DND-41 (cell line): ENCODE measurements at places on chromosomes 12 and 14.

GRCh38 chr14:33792009-33792719, 158.7 kb downstream of the EGLN3 start:
- no peak for DNase-seq

- no peak for DNase-seq
Observed at GRCh38 chr14:31010935-31011334, 14.5 kb upstream of the AP4S1 start.

DNA sequence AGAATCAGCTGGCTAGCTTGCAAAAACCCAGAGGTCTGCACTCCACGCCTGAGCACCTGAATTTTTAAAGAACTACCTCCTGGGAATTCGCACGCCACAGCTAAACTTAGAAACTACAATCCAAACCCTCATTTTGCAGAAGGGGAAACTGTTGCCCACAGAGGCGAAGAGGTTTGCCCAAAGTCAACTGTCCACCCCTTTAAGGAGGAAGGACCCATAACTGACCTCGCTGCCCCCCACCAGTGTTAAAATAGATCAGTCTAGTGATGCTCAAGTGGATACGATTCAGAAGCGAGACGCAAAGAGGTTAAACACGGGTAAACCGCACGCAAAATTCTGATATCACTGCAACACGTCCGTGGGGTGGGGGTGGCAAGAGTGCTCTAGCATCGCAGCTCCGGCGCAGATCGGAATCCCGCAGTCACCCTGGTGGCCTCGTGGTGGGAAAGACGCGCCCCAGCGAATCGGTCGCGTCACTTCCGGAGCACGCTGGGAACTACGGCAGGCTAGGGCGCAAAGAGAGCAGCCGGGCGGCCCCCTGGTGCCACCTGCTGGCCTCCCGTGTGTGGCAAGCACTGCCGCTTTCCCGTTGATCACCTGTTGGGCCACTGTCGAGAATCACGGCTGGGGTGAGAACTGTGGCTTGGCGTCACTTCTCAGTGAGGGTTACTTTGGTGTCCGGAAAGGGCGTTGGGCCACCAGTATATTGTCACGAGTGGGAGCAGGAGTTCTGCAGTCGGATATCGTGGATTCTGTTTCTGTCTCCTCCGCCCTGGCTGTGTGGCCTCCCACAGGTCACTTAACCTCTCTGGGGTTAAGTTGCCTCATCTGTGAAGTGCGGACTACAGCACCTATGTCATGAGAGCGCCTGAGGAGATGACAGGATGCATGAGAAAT, at the start of gene ALKBH2:
TSS of gene ALKBH2 (minus strand) at position 451 of the 897 bp plus-strand sequence. CDS start 686 bp downstream, outside the sequence.
- peak; percentile 94 for DNase-seq

DNA sequence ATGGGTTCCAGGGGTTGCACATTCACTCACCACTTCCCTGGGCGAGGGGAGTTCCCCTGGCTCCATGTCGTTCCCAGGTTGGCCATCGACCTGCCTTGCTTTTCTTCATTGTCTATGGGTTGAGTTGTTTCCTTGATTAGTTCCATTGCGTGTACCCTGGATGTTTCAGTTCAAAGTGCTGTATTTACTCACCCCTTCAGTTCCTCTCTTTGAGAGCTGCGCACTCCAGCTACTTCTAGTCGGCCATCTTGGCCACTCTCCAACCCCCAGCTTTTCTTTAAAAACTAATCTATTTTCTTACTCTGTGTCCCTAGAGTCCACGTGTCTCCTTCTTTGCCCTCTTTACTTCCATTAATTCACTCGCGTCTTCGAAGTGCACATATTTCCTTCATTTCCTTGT, 11.7 kb downstream of the CLEC2A start:
- DNase-seq: no peak

DNA sequence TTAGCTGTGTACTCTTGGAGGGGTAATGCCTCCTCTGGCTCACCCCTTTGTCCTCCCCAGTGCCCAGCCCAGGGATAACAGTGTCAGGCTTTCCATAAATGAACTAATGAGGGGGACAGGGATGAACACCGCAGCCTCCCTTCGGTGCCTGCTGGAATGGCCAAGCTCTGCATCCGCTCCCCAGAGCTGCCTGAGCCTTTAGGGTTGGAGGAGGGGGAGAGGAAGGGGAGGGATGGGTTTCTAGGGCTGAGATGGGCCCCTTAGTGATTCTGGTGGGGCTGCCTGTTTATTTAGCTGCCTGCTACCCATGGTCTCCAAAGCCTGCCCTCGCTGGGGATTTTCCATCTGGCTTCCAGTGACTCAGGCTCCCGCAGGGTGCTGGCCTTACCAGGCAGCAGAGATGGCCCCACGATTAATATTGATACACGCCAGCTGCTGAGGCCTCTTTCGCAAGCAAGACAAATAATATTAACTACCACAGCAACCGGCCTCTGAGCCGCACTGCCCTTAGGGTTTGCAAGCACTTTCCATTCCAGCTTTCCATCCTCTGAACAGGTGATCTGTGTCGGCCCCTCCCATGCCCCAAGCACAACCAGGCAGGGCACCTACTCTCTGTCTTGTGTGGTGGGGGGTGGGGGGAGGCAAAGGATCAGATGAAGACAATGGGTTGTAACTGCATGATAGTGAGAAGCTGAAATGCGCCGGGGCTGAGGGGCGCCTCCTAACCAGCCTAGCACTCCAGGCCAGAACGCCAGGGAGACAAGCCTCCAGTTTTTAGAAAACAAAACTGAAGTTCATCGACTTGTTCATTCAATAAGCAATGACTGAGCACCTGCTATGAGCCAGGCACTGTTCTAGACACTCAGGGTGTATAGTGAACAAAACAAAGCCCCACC, 56.7 kb downstream of the C14orf132 start:
- no peak for DNase-seq

DNA sequence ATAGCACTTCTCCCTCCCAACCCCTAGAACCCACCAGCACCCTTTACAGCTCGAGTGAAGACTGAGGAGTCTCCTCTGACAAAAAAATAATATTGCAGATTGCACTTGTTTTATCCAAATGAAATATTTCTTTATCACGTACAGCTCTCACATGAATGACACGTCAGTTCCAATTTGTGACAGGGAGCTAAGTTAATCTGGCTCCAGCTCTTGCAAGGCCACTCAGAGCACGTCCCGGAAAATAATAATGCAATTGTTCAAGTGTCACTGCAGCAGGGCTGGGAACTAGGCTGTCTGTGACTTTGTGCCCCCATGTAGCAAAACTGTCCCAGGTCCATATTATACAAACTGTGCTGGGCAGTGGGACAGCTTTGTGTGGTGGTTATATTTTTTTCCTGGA, 539.6 kb downstream of the VRK1 start:
- DNase-seq: no peak

- no peak for DNase-seq
Observed at GRCh38 chr12:107337346-107338095, 244.2 kb upstream of the CRY1 start.

GRCh38 chr14:60867503-60868172, 113.2 kb downstream of the TRMT5 start:
- DNase-seq: no peak

- no peak for DNase-seq
Observed at GRCh38 chr12:58252914-58253313, 311.5 kb downstream of the ATP23 start.

DNA sequence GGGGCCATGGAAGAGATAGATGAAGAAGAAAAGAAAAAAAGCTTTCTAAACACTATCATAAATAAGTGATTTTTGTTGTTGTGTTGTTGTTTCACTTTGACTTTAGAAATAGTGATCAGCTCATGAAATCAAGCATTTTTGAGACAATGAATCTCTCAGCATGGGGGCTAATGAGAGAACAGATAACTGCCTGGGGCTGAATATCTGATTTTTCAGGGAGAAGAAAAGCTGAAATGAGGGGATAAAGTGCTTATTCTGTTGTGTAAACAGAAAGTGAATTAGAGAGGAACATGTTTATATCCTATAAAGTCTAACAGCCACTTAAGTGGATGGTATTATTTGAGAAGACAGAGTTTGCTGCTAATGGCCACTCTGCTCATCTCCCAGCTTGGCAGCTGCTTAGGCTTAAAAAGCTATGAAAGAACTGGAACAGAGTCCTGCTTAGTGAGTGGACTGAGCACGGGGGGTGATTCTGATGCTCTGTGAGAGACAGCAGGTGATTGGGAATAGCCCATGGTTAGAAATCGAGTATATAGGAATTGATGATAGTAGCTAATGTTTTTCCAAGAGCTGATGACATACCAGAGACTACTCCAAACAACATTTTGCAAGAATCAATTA, 646.1 kb upstream of the TMEM132C start:
- no peak for DNase-seq

GRCh38 chr14:65846196-65846868, 433.8 kb downstream of the FUT8 start:
- no peak for DNase-seq

DNA sequence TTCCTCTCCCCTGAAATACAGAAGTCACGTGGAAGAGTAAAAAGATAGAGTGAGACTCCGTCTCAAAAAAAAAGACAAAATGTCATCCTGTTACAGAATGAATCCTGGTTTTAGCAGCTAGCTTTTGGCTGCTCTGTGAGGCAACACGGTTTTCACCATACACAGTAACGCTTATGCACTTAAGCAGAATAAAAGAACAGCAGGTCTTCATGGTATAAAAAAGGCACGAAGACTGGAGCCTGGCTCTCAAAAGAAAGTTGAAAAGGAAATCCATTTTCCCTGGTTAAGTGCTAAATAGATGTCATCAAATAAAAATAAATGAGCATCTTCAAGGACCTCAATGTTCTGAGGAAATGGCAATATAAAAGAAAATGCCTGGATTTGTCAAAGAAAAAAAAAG, 444.1 kb downstream of the IPO8 start:
- DNase-seq: no peak

DNA sequence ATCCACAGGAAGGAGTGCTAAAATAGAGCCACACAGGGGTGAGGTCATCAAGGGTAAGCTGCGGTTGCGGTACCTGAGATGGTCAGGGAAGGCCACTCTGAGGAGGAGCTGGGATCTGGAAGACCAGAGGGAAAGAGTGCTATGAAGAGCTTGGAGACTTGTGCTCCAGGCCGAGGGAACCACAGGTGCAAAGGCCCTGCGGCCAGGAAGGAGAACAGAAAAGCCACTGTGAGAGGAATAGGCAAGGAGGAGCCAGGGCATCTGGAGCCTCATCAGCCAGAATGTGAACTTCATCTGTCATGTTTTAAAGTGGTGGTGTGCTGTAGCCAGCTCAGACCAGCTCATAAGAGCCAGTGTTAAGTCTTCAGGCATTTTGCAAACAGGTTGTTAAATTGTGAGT, 5.5 kb upstream of the CCDC197 start:
- DNase-seq: no peak

DNA sequence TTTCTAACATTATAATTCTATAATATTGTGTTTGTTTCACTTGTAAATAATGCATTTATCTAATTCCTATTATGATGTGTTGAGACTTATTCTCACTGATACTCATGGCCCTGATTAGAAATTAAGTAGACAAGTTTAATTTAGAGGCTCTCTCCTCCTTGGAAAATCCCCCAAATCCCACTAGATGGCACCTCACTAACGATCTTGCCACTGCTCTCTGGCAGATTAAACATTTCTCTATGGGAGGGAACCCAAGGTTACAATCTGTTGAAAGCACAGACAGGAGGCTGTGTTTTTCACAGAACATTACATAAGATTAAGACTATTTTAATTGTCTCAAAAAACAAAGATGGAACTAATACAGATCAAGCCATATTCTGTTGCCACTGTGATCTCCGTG, 318.7 kb downstream of the LRFN5 start:
- no peak for DNase-seq

DNA sequence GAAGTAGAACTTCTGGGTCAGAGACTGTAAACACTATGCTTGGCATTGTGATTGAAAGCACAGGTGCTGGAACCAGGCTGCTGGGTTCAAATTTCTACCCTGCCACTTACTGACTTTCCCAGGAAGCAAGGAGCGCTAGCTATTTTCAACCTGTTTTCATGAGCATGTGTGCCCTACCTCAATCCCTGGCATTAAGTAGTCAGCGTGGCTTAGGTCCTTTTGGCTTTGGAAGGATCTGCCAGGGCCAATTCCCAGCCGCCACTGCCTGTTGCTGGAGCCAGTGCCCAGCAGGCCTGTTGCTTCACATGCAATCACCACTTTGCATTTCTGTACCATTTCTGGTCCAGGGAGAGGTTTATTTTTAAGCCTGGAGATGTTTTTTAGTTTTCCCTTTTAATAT, 196.3 kb downstream of the TRHDE start:
- DNase-seq: no peak

DNA sequence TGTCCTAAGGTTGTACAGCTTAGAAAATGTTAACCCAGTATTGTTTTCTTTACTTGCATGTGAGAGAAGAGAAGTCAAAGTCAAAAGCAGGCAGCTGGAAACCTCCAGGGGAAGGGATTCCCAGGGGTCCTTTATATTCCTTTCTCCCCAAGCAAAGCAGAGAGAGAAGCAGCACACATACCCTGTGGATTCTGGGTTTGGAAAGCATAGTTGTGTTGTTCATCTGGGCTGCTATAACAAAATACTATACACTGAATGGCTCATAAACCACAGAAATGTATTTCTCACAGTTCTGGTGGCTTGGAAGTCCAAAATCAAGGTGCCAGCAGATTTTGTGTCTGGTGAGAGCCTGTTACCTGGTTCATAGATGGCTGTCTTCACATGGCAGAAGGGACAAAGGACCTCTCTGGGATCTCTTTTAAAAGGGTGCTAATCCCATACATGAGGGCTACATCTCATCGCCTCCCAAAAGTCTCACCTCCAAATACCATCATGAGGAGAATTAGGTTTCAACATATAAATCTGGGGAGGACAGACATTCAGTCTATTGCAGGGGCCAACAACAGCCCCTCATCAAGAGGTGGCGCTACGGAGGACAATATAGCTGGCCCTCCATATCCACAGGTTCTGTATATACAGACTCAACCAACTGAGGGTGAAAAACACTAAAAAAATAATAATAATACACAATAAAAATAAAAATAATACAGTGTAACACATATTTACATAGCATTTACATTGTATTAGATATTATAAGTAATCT, 19.3 kb upstream of the PCNX1 start:
- no peak for DNase-seq

DNA sequence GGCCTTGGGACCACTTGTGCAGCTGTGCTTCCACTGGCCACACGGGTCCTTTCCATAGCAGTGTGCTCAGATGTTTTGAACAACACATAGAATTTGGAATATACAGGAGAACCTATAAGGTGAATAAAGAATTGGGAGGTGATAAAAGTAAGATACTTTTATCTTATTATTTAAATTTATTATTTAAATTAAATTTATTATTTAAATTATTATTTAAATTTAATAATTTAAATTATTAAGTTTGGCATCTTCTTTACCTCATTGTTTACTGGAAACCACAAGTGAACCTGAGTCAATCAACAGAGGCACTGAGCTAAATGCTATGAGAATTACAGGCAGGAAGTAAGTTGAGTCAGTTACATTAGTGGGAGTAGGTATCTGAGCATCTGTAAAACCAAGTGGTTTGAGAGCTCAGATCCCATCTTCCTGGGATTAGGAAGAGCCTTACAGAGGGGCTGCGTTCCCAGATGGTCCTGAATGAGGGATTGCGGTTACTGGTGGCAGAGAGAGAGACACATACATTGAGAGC, 103.1 kb downstream of the ESR2 start:
- no peak for DNase-seq
